IMR-90 (cell line): ENCODE measurements at places on chromosomes 13 and 19. TPM values are rescaled to one million over a fixed set of nuclear protein-coding genes. Genes with fewer than 3 reads are reported as not detected.
A peak's percentile ranks its signal among the peaks of the same experiment; 100 is the strongest.

GRCh38 chr19:10069046-10069445 lies 17.1 kb upstream of the SHFL start:
- DNase-seq: peak; percentile 10

GRCh38 chr13:94950303-94950702 lies 238.0 kb upstream of the SOX21 start:
- no peak for DNase-seq

Gene C19orf38
- total RNA-seq: 0.18 and 0.28 TPM in 2 replicates

Gene VSTM1
- total RNA-seq: not detected in 2 replicates

GRCh38 chr13:110430391-110431336 lies 123.6 kb downstream of the COL4A2 start:
- DNase-seq: no peak

GRCh38 chr13:74910415-74910814 lies 571.6 kb downstream of the TBC1D4 start:
- no peak for DNase-seq

DNA sequence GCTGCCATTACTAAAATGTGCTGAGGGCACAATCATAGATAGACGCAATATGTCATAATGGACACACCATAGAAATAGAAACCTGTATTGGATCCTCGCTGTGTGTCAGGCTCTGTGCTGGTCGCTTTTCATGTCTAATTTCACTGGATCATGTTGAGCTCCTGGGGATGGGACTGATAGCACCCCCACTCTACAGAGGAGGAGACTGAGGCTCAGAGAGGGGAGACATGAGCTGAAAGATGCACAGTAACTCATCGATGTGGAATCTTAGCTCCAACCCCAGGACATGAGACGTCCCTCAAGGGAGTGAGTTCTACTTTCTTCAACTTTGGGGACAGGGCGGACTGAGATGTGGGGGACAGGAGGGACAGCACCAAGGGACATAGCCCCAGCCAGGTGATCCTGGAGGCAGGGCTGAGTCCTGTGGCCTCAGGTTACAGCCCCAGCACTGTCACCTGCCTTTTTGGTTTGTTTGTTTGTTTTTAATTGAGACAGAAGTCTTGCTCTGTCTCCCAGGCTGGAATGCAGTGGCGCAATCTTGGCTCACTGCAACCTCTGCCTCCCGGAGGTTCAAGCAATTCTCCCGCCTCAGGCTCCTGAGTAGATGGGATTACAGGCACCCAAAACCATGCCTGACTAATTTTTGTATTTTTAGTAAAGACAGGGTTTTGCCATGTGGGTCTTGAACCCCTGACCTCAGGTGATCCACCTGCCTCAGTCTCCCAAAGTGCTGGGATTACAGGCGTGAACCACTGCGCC lies 6.6 kb upstream of the GIPC1 start:
- no peak for DNase-seq

Gene ZNF486
- 4.1 and 6.9 TPM in 2 replicates for total RNA-seq

- peak; percentile 61 for DNase-seq
Measured at GRCh38 chr13:48233889-48234488, 983 bp downstream of the ITM2B start.
